ENCODE measurements at places on chromosomes 13 and 19.

- DNase-seq, result no peak
Observed at GRCh38 chr19:45440873-45441654, 17.3 kb upstream of the ERCC1 start.

GRCh38 chr13:30736461-30737320 is 1.3 kb downstream of the ALOX5AP start:
- DNase-seq, result no peak

DNA sequence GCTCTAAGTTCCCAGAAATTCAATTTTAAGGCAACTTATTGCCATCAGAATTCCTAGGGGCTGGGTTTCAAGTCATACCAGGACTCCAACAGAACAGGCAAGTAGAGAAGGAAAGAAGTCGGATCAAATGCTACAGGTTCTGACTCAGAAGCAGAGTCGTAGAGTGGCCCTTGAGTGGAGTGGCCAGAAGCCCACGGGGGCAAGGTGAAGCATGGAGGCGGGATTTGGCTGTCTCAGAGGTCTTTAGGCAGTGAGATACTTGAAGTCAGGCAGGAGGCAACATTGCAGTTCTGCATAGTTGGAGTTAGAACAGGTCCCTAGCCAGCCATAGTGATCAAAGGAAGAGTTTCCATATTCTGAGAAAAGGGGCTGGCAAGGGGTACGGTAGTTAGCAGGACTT is 111.6 kb downstream of the NHLRC3 start:
- DNase-seq, result no peak

DNA sequence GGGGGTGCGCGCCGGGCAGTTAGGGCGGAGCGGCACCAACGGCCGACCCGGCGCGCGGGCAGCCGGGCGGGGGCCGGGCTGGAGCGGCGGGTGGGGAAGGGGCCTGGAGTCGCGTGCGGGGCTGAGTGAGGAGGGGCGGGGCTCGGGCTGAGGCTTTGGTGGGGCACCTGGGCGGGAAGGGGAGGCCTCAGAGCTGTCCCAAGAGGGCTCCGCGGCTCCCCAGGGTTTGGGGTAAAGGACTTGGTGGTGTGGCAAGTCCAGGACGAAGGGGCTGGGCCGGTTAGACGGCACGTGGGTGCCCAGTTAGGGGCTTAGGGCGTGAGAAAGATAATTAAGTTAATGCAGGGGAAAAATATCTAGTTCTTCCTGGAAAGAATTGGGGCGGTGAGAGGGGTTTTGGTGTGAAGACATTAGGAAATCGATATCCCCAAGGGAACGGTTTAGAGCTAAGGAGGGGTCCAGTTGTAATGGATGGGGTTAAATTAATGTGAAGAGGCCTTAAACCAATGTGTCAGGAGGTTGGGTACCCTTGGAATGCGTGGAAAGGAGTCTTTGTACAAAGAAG is 496 bp downstream of the ZNF574 start:
- no peak for DNase-seq

DNA sequence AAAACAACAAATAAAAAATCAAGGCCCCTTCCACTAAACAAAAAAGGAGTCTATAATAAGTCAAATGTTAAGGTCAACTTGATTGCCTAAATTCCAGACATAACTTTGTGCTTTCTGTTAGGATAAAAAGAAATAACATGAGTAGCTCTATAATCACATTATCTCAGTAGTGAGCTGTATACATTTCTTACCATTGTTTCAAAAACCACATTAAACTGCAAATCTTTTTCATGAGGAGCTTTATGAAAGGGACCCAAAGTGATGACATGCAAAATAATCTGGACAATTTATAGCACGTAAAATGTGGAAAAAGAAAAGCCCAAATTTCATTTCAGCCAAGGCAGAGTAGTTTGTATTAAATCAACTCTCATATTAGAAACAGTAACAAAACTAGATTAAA is 269.2 kb downstream of the KLF12 start:
- DNase-seq, result no peak

- DNase-seq, result no peak
Observed at GRCh38 chr19:27746691-27747380, 1466.1 kb downstream of the UQCRFS1 start.

GRCh38 chr19:583198-583967 is 6.3 kb upstream of the HCN2 start:
- DNase-seq, result no peak

GRCh38 chr13:22880741-22881720 is 299.7 kb upstream of the SGCG start:
- no peak for DNase-seq

- DNase-seq, result no peak
Observed at GRCh38 chr19:52695996-52696395, 38.8 kb downstream of the ZNF611 start.

GRCh38 chr13:102318233-102318632 is 83.6 kb downstream of the FGF14 start:
- DNase-seq, result no peak

GRCh38 chr19:54888239-54888638 is 14.2 kb downstream of the FCAR start:
- no peak for DNase-seq

GRCh38 chr13:107512551-107512950 is 702.8 kb downstream of the LIG4 start:
- no peak for DNase-seq

- peak; percentile 85 for DNase-seq
Observed at GRCh38 chr19:48489608-48490216, 20.5 kb downstream of the CYTH2 start.

- no peak for DNase-seq
Observed at GRCh38 chr19:12800923-12801465, 606 bp downstream of the PRDX2 start.

- no peak for DNase-seq
Observed at GRCh38 chr13:97114651-97115050, 107.5 kb upstream of the MBNL2 start.

- peak; percentile 39 for DNase-seq
Observed at GRCh38 chr19:2627319-2627829, 75.1 kb downstream of the GNG7 start.

DNA sequence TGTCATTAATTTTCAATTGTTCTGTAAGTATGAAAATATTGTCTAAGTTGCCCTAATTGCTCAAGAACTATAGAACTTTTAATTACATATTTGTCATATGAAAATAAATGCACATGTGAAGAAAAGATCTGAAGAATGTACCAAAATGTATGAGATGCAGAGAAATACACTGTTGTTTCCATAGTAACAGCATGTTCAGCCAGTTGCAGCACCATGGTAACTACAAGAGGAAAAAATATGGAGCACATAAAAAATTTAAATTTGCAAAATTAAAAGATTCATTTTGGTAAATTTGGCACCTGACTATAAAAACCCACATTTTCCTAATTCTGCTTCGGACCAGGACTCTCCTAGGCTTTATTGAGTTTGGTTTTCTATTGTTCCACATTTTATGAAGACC is 1170.0 kb upstream of the MIR17HG start:
- DNase-seq, result no peak

GRCh38 chr13:103908274-103908673 is 842.1 kb upstream of the SLC10A2 start:
- DNase-seq, result no peak

DNA sequence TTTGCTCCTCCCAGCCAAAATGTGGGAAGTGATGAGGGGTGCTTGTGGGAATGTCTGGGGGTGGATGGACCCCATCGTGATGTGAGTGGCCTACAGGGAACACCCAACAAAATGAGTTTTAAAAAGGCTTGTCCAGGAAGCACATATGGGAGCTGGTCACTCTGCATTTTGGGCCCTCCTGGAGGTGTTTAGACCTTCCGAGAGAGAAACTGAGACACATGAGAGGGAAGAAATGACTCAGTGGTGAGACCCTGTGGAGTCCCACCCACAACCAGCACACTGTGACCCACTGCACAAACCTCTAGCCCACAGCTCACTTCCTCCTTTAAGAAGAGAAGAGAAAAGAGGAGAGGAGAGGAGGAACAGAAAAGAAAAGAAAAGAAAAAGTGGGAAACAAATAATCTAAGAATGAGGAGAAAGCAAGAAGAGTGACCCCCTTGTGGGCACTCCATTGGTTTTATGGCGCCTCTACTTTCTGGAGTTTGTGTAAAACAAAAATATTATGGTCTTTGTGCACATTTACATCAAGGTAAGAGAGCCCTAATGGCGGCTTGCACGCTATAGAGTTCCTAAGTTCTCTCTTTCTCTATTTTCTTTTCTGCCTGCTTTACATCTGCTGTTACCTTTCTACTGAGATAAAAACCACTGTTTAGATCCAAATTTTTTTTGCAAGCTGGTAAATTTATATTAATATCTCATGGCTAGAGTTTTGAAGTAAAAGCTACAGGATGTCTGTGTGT is 13.3 kb upstream of the LILRB1 start:
- DNase-seq, result peak; percentile 61

GRCh38 chr19:9914315-9915207 is 21.8 kb downstream of the OLFM2 start:
- peak; percentile 87 for DNase-seq

DNA sequence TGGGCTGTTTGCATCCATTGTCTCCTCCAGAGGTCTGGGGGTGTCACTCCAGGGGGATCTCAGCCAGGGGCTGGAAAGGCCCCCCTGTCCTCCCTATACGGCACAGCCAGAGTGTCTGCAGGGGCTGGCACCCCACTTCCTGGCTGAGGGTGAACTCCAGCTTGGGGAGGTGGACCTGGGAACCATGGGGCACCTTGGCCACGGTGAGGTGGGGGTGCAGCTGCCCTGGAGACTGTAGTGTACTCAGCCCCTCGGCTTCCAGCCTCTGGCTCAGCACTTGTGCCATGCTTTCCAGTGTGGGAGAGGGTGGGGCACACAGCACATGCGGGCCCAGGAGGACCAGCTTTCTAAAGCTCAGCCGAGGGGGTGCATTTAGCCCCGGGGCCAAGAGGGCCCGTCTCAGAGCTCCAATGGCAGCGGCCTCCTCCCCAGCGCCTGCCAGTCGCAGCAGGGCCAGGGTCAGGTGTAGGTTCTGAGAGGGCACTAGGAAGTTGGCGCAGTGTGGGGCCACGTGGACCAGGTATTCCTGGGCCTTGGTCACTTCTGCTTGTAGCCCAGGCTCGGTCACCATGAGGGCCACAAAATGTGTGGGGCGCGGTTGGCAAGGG is 1.4 kb downstream of the LENG9 start:
- DNase-seq, result no peak

DNA sequence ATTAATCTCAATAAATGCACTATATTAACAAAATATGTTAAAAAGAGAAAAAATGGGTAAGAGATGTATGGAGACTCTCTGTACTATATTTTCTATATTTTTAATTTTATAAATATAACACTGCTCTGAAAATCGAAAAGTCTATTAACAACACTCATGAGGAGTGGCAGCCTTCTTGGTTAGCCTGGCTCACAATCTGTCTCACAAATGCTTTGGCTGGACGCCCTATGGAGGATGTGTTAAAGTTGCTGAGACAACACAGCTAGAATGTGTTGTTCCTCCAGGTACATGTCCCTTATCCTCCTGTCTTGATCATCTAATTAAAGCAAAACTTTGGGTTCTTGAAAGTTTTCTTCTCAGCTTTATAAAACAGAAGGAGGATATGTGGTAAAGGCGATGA is 396.6 kb upstream of the PCDH20 start:
- DNase-seq, result no peak

DNA sequence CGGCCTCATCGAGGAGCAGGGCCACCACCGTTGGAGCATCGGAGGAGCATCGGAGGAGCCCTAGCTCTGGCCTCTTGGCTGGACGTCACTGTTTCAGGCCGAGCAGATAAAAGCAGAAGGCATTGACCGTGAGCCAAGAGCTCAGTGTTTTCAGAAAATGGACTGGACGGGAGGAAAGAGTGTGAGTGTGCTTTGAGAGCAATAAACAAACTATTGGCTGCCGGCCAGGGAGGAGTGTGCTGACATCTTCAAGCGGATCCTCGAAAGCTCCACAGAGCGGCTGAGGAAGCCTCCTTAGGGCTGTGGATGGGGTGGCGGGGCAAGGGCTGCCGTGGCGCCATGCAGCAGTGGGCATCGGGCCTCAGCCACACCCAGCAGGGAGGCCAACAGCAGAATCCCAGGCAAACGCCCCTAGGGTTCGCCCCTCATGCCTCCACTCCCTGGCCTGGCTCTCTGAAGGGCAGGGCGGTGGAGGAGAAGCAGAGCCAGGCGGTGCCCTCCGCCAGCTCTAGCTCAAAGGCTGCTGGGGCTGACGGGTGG is 41.8 kb downstream of the IRS2 start:
- no peak for DNase-seq

DNA sequence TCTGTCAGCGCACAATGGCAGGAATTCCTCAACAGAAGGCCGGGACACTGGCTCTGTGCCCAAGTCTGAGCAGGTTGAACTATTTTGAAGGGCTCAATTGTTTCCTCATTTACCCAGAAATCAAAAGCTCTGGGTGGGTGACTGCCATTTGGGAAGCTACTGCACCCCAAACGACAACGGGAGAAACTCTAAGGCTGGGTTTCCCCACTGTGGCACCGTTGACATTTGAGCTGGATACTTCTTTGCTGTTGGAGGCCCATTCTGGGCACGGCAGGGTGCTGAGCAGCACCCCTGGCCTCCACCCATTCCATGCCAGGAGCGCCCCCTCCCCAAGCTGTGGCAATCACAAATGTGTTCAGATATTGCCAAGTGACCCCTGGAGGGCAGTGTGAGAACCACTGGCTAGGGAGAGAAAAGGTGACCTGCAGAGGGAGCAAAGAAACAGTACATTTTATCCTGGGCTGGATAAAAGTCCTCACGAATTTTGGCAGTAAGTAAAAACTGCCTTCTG is 62.5 kb downstream of the RFX2 start:
- no peak for DNase-seq

DNA sequence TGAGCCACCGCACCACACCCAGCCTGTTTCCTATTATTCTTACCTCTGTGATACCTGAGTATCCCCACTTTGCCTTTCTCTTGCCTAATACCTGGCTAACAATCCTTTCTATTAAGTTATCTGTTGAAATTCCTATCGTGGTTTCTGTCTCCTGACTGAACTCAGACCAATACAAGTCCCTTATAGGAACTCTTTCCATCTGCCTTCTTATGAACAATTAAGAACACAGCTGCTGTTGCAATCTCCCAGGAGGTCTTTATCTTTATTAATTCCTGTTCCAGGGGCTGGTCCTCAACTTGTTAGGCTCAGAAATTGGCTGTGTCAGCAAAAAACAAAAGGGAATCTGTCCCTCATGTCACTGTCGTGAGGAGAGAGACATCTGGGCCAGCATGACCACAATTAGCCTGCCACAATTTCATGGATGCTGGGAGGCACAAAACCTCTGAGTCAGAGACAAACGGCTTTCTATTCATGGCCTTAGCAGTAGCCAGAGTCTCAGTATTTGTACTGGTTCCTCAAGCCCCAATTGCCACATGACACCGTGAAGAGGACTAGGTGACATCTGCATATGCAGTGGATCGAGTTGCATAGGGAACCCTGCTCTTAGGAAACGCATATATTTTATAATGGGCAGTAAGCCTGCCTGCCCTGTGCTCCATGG is 58.2 kb downstream of the NUFIP1 start:
- DNase-seq, result no peak

DNA sequence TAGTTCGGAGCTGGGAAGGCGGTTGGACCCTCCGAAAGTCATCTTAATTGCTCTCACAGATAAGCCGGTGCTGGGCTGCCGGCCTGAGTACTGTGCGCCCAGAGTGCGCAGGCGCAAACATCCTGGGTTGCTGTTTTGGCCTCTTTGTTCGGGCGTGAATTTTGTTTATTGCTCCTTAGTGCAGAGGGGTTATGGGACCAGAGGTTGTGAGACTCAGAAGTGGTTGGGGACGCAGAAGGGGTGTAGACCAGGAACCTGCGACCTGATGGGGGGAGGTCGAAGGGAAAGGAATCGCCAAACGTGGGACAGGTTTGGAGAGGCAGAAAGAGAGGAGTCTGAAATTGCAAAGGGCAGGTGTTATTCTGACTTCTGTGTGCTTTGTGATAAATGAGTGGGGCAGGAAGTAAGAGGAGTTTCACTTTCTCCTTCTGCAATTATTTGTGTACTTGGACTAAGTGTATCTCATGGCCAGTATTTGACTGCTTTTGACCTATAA is 607 bp upstream of the ZNF566 start:
- DNase-seq, result peak; percentile 79

- no peak for DNase-seq
Observed at GRCh38 chr13:50595196-50595595, 248.3 kb downstream of the DLEU7 start.

Measured in GM10248 (cell line).